ENCODE measurements at places on chromosomes 7 and 10.

GRCh38 chr7:11709196-11709595 lies 122.8 kb downstream of the THSD7A start:
- no peak for DNase-seq

GRCh38 chr10:128867819-128868218 lies 599.2 kb upstream of the MGMT start:
- DNase-seq, result no peak

GRCh38 chr10:66680886-66681285 lies 244.9 kb upstream of the LRRTM3 start:
- DNase-seq, result no peak

- no peak for DNase-seq
Observed at GRCh38 chr7:102991540-102992214, 78.9 kb downstream of the LRRC17 start.

DNA sequence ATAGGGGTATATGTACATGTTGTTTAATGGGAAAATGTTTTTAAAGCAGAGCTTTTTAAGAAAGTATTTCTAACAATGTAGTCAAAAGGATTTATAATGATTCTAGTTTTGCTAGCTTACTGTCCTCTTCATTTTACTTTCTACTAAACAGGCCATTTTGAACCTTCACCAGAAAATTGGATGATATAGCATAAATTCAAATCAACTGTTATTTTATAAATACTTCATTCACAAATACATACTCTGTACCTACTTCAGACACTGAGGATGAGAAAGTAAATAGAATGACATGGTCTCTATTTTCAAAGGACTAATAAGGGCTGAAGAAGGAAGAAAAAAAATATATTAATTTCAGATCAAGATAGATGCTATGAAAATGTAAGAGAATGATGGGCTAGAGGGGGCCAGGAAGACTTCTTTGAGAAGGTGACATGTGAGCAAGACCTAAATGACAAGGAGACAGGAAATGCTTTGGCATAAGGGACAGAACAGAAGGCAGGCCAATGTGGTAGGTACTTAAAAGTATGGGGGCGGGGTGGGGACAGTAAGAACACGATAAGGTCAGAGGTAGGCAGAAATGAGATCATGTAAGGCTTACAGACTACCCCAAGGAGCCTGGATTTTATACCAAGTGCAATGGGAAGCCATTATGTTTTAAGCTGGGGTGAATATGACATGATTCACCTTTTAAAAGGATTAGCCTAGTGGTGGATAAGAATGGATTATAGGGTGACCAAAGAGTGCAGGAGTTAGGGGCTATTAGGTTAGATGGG lies 5.2 kb downstream of the NAMPT start:
- DNase-seq, result no peak

- DNase-seq, result peak; percentile 53
Observed at GRCh38 chr7:73974948-73975926, 52.7 kb upstream of the ELN start.

DNA sequence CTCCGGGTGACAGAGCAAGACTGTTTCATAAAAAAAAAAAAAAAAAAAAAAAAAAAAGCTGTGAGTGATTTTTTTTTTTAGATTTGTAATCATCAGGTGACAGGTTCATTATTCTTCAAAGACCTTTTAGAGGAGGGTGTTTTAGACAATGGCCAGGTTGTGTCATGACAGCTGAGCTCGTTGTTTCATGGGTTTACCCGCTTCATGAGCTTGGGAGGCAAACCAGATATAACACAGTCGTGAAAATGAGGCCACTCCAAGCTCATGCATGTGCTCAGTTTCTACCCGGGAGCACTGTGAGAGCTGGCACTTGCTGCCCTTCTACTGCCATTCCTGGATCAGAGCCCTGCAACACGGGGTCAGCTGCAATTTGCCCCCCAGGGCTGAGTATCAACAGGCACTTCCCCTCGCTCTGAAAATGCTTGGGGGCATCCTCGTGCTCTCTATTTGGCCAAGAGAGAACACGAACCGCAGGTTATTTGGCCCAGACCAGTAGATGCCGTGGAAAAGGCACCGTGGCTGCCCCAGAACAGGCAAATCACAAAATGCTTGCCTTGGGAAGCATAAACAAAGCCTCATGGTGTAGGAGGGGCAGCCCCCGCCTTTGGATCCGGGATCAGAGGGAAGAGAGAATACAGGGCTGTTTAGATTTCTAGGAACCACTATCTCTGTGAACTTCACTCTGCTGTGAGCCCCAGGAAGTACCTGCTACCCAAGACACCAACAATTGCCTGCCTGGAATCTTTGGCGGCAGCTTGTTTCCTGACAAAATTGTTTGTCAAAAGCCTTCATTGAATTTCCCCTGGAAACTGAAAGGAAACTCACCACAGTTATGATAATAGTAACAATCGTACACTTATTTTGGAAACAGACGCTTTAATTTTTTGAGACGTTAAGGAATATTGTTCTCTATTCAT lies 371.0 kb downstream of the FRMD4A start:
- DNase-seq, result no peak

DNA sequence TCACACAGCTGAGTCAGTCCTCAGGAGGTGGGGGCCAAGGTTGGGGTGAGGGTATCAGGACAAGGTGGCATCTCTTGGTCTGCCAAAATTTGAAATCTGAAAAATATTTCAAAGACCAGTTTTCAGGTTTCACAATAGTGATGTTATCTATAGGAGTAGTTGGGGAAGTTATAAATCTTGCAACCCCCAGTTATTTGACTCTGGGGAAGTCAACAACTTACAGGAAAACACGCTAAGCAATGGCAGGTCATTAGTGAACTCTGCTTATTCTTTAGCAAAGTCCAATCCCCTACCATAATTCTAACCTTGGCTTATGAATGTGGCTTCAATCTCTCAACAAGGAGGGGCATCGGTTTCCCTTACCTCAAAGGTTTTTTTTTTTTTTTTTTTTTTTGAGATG lies 94.9 kb downstream of the MARCHF5 start:
- no peak for DNase-seq

DNA sequence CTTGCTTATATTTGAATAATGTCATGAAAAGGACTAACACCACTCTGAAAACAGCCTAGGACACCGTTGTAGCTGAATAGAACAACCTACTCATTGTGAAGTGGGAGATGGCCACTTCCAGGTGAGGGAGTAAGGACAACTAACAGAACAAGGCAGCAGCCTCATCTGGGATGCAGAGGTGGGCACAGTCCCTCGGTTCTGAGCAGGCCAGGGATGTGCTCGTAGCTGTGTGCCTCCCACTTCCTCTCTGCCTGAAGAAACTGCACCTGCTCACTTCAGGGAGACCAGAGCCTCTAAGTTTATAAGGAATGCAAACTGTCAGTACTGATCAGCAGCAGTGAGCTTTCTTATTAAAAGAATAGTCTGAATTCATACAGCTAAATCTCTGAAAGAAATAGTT lies 2.5 kb downstream of the VSTM4 start:
- no peak for DNase-seq

- no peak for DNase-seq
Observed at GRCh38 chr10:34479520-34480179, 335.4 kb downstream of the PARD3 start.

- no peak for DNase-seq
Observed at GRCh38 chr10:126640401-126640800, 30.1 kb downstream of the C10orf90 start.

DNA sequence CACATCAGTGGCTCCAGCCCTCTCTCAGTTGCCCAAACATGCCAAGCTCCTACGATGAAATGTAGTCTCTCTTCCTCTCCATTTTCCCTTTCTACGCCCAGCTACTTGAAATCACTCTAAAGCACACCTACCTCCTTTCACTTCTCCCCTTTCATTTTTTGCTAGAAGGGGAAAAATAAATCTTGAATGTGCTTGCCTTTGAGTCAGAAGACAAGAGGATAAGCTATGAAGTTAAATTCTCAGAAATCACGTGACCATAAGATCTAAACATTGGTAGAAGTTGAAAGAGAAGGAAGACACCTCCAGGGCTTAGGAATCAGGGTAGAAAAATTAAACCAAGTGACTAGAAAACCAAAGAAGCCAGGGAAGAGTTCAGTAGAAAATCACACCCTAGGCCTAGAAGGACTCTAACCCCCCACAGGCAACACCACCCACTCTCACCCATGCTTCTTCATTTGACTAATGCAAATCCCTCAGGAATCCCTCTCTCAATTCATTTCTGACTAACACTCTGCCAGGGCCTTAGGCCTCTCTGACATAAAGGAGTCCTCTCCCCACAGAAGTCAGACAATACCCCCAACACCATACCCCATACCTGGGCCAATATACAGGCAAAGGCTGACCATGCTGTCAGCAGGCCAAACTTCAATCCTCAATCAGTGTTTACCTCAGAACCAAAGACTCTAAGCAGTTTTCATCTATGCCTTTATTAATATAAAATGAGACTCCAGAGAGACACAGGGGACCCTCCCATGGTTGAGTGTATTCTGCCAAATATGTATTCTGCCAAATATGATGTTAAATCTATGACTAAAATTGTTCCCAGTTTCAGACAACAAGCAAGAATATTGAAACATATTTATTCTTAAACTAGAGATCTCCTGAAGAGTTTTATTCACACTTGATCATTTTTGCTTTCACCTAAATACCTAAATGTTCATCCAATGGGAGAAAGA lies 84.8 kb downstream of the ELMO1 start:
- no peak for DNase-seq

DNA sequence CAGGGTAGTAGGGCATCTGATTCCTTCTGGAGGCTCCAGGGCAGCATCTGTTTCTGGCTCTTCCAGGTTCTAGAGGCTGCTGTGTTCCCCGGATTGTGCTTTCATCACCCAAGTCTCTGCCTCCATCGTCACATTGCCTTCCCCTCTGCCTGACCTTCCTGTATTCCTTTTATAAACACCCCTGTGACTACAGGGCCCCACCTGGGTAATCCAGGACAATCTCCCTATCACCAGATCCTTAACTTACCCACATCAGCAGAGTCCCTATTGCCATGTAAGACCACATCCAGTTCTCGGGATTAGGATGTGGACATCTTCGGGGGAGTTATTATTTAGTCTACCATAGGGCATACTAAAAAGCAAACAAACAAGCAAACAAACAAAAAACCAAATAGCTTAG lies 39.4 kb upstream of the AGR3 start:
- no peak for DNase-seq

GRCh38 chr10:58477122-58477521 lies 35.5 kb upstream of the BICC1 start:
- DNase-seq, result no peak

- DNase-seq, result no peak
Observed at GRCh38 chr10:101002456-101002855, 2.8 kb downstream of the LZTS2 start.

GRCh38 chr7:86706406-86706805 lies 62.7 kb downstream of the GRM3 start:
- DNase-seq, result no peak

DNA sequence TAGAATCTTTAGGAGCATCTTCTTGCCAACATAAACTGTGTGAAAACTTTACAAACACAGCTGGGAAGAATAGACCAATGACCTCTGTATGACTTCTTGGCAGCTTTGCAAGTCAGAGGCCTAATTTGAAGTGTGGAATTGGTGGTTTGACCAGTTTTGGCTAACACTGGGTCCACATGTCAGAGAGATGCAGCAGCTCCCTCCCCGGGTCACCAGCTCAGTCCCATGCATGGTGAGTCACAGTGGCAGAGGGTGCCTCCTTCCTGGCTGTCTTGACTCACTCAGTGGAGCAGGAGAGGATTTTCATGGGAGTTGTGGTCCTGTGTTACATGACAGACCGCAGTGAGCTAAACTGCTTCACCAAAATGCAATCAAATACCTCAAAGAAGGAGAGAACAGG lies 8.2 kb upstream of the STARD3NL start:
- DNase-seq, result no peak

GRCh38 chr7:29109358-29109757 lies 37.0 kb downstream of the CPVL start:
- DNase-seq, result no peak

DNA sequence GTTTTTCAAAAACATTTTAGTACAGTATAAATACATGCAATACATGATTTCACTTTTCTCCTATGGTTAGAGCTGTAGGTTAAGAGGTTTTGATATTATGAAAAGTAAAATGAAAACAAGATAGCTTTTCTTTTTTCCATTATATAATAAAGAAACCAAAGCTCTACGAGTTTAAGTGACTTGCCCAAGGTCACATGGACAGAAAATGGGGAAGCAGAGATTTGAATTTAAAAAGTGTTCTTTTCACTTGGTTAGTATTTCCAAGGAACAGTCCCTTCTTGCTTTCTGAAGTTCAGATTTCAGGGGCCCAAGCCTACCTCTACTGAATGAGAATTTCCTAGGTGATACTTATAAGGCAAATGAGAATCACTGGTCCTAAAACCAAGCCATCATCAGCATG lies 13.2 kb upstream of the MAP3K8 start:
- DNase-seq, result no peak

DNA sequence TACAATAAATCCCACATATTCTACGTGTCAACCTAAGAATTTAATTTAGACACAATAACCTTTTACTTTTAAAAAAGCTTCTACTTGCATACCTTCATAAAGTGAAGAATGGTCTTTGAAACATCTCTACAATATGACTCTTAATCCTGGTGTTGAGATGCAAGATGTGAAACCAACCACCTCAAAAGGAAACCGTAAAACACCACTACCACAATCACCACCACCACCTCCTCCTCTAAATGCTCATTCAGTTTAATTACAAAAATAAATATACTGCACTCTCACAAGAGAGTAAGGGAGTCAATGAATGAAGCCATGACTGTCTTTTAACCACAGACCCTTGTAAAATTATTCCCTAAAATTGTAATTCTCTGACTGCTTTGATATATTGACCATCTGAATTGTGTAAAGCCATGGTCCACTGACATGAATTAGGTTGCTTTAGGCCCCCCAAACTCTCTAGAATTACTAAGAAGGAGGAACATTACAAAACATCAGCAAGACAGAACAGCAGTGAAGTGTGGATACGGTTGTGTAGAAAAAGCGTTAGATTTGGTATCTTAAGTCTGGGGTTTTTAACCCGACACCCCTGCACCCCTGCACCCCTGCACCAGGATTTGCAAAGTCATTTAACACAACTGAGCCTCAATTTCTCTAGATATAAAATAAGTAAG lies 171.4 kb downstream of the SFMBT2 start:
- DNase-seq, result no peak

- no peak for DNase-seq
Observed at GRCh38 chr10:9668411-9668810, 1349.3 kb upstream of the CELF2 start.

DNA sequence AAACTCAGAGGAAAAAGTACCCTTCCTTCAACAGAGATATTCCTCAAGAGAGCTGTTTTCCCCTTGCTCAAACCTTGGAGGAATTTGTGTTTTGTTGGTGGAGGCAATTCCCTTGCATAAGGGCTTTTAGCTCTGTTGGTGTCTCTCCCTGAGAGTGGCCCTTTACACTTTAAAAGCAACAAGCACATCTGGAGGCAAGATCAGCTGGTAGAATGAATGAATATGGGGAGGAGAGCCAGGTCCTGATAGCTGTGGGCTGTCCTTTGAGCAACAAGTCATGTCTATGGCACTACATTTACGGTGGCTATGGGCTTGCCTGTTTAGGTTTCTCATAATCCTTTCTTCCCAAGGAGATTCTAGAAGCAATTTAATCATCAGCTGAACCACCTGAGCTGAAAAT lies 384.0 kb downstream of the SORCS3 start:
- DNase-seq, result no peak

Measured in spleen (tissue), 13 donors.